Cortex of kidney (tissue), 1 donor: ENCODE measurements at places on chromosomes 6 and 20.

GRCh38 chr6:4553387-4553786 is 222.8 kb upstream of the CDYL start:
- DNase-seq: no peak

- DNase-seq: no peak
Observed at GRCh38 chr6:42049116-42049809, 1.1 kb upstream of the TAF8 start.

- no peak for DNase-seq
Observed at GRCh38 chr6:107437691-107438090, 21.7 kb downstream of the PDSS2 start.

DNA sequence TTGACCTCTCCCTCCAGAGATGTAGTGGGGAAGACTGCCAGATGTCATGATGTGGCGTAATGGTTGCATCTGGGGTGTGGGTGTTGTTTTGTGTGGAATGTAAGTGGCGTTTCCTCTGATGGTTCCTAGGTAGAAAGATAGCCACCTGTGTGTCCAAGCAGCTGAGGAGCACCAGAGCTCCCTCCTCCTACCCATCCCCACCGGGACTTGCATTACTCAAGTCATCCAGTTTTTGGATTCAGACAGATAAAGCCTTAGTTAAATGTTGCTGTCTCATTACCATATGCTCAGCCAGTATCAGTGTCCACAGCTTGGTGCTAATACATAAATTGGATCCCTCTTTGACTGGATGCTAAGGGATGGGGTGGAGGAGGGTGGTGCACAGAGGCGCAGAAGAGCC is 282.3 kb downstream of the TBC1D7 start:
- no peak for DNase-seq

GRCh38 chr6:140533526-140533925 is 1159.1 kb upstream of the CITED2 start:
- DNase-seq: no peak

- no peak for DNase-seq
Observed at GRCh38 chr20:19628570-19629134, 129.4 kb upstream of the RIN2 start.

GRCh38 chr6:79168695-79168980 is 65.8 kb downstream of the HMGN3 start:
- no peak for DNase-seq

DNA sequence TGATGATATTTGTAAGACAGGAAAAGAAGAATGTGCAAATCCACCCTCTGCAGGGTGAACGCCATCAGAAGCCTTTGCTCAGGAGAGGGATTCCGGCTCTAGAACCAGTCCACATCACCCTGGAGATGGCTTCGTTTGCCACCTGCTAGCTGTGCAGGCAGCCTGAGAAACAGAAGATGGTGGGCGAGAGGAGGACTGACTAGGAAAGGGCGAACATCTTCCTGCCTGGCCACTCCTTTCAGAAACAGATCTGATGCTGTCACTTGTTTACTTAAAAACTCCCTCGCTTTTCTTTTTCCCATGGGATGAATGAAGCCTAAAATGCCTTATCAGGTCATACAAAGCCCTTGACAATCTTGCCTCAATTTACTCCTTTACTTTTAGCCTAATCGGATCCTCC is 1.2 kb downstream of the PTPRA start:
- no peak for DNase-seq

DNA sequence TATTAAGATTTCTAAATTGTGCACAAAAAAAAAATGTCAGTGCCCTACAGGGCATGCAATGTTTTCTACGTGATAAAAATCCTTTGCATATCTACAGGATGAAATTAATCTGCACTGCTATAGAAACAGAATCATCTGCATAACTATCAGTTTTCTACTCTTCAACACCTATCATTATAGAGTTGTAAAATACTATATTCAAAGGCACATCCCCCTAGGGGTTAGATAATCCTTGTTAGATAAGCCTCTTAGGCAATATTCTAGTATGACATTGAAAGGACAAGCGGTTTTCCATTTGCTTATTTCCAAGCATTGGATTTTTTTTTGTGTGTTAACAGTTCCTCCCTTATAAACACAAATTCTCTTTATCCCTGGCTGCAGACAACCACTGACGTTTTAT is 98.7 kb upstream of the LAMA2 start:
- DNase-seq: no peak

GRCh38 chr6:136284909-136285308 is 4.7 kb downstream of the BCLAF1 start:
- no peak for DNase-seq

DNA sequence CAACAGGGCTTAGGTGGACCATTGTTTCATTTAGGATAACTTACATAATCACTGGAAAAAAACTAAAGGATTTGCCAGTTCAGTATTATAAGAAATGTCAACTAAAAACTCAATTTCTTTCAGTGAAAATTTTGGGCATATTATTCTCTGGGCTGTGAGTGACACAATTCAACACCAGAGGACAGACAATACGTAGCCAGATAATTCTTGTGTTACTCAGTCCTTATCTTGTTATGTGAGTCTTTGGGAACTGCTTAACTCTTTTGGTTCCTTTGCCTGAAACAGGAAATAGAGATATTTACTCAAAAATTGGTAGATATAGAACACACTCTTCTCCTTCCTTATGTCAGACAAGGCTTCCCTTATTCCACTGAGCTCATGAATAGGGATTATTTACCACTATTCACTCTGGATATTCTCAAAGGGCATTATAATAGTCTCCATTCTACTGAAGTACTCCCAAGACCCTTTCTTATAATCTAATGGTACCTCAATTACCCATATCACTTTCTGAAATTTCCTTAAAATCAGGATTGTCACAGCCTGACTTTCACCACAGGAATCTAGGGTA is 4.9 kb upstream of the BEND6 start:
- DNase-seq: no peak

DNA sequence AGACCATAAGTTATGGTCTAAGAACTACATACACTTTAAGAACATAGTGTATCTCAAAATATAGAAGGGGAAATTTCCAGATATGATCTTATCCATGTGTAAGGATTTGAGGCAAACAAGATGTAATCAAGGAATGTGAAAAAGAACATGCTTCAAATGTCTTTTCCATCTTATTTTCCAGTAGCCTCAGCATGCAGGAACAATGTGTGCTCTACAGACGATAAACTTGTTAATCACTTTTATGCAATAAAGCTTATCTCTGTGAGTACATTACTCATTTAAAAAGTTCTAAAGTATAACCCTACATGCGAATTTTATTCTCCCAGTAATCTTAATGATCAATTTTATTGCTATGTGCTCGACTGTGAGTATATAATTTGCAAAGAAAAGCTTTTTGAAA is 185.2 kb downstream of the ALDH8A1 start:
- DNase-seq: no peak

GRCh38 chr6:16800942-16801341 is 39.7 kb upstream of the ATXN1 start:
- no peak for DNase-seq

DNA sequence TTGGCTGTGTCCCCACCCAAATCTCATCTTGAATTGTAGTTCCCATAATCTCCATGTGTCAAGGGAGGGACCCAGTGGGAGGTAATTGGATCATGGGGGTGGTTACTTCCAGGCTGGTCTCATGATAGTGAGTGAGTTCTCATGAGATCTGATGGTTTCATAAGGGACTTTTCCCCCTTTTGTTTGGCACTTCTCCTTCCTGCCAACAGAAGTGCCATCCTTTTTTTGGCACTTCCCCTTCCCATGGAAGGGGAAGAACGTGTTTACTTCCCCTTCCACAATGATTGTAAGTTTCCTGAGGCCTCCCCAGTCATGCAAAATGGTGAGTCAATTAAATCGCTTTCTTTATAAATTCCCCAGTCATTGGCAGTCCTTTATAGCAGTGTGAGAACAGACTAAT is 18.0 kb upstream of the PI3 start:
- no peak for DNase-seq

DNA sequence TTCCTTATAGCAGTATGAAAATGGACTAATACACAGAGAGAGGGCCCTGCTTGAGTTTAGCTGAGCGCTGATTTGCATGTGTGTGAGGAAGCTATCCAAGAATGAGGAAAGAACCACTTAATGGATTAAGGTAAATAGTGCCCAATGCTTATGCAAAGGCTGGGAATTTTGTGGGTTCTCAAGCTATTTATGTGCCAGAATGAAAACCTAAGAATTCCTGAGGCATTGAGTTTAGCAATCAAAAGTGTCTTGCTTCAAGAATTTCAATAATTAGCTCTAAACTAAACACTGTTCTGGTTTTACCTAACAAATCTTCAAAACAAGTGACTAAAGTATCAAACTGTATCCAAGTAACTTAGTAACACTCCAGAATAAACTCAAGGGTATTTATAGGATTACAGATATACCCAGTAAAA is 7.0 kb upstream of the OR14J1 start:
- no peak for DNase-seq

- no peak for DNase-seq
Observed at GRCh38 chr6:378958-379409, 12.6 kb upstream of the IRF4 start.

- no peak for DNase-seq
Observed at GRCh38 chr6:109872549-109872948, 105.6 kb upstream of the GPR6 start.

DNA sequence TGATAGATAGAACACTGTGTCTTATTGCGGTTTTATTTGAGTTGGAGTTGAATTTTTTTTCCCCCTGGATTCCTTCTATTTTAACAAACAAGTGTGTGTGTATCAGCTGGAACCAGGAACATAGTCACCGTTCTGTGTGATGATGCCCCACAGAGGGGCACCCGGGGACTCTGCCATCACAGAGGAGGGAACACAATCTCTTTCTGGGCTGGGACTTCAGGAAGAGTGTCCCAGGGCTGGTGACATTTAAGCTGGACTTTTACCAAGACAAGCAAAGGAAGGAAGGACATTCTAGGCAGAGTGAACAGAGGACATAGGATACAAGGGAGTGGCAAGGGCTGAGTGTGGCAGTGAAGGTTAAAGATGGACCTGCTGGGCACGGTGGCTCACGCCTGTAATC is 33.2 kb downstream of the TAF8 start:
- no peak for DNase-seq

DNA sequence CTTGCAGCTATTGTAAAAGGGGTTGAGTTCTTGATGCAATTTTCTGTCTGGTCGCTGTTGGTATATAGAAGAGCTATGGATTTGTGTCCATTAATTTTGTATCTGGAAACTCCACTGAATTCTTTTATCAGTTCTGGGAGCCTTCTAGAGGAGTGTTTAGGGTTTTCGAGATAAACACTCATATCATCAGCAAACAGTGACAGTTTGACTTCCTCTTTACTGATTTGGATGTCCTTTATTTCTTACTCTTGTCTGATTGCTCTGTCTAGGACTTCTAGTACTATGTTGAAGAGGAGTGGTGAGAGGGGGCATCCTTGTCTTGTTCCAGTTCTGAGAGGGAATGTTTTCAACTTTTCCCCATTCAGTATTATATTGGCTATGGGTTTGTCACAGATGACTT is 120.8 kb upstream of the SSTR4 start:
- DNase-seq: no peak

DNA sequence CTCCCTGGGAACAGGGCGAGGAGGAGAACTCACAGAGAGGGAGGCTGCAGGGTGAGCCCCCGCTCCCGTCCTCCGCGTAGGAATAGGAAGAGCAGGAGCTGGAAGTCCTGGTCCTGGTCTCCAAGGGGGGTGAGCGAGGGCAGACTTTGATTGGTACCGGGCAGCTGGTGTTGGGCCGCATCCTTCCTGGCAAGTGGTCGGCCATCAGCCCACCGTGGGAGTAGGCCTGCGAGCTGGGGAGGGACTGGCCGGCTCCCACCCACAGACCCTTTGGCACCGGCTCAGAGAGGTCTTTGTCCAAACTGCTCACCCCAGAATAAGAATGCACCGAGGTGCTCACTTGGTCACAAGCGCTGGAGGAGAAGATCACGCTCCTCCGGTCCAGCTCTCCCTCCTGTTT is 56.2 kb downstream of the GJA10 start:
- DNase-seq: no peak

GRCh38 chr6:43376551-43376981 is 7.1 kb upstream of the ZNF318 start:
- no peak for DNase-seq

DNA sequence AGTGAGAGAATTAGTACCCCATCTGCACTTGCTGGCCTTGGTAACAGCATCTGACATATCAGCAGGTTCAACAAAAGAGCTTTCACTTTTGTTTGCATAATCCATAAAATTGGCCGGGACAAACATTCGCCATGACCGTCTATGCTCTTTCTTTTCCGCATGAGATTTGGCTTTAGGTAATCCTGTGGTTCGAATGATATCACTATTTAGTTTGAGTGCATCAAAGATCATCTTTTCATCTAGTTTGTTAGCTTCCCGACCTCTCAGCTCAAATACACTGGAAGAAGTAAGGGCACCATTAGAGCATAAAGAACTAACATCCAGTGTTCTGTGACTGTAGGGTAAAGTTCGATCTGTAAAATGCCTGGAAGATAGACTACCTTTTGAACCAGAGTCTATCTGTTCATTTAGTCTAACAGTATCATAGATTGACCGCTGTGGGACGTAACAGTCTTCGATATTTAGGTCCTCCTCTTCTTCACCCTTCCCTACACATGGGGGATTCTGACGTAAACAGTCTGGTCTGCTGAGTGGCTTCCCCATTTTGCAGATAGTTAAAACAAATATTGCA is 101.6 kb downstream of the DST start:
- no peak for DNase-seq

- no peak for DNase-seq
Observed at GRCh38 chr6:109927052-109927451, 51.1 kb upstream of the GPR6 start.

DNA sequence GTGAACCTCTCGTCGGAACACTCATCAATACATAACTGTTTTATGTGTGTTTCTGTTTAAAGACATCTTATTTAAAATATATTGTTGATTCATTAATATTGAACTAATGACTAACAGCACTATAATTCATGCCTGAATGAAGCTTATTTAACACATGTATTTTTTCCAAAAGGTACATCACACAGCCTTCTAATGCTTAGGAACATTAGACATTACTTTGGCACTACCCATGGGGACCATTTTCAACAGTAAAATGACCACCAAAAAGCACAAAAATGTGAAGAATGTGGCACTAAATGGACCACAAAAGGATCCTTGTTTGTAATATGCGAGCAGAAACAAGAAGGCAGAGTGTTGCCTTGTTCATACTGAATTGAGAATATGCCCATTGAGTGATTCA is 109.2 kb downstream of the CEP57L1 start:
- no peak for DNase-seq

DNA sequence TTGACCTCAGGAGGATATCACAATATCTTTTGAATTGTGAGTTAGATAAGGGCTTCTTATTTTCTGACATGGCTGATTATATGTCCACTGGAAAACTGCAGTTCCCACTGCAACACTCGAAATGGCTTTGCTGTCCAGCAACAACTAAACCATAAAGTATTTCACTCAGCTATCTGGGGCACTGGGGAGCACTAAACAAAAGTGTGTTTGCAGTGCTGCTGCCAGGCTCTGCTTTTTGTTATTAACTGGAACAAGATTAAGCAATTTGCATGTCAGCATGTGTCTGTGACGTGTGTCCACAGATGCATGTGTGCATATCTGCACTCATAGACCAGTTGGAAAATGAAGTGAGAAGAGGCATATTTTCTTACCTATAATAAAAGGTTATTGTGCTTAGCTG is 107.8 kb upstream of the CCN2 start:
- DNase-seq: no peak

- DNase-seq: no peak
Observed at GRCh38 chr6:6728169-6728941, 139.8 kb downstream of the LY86 start.
